Activated CD4-positive, alpha-beta T cell treated with anti-CD3 and anti-CD28 coated beads, Interleukin-2, amount 10 ng/mL, durations not matched to agents 24 days and 14 days (primary cell): ENCODE measurements at places on chromosomes 3 and 15. TPM values are rescaled to one million over a fixed set of nuclear protein-coding genes. Genes with fewer than 3 reads are reported as not detected.

The PIERCE2 gene
- 0.49 TPM in 1 of 2 replicates, not detected in the other for total RNA-seq

- DNase-seq = no peak
Observed at GRCh38 chr15:62483814-62484213, 318.7 kb upstream of the C2CD4B start.

- DNase-seq = no peak
Observed at GRCh38 chr3:111650378-111651275, 55.5 kb upstream of the ZBED2 start.

DNA sequence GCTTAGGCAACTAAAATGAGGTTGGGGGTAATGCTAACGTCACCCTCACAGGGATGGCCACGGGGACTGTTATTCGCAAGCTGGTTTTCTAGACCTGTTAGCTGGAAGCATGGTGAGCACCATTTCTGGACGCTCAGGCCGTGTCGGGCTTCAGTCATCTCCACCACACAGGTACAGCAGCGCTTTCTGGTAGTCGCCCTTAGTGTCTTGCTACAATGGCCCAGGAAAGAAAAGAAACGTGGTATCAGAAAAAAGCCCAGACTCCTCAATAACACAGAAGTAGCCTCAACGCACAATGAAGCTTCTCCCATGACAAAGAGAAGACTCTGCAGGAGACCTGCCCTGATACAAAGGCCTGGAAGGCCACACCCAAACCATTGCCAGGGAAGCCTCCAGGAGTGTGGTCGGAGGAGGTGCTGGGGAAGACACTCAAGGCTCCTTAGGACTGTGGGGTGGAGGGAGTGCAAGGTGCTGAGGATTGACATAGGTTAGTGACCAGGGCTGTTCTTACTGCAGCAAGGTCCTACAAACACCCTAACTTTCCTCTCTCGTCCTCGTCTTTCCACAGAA, 50.2 kb downstream of the ANXA2 start:
- no peak for DNase-seq

DNA sequence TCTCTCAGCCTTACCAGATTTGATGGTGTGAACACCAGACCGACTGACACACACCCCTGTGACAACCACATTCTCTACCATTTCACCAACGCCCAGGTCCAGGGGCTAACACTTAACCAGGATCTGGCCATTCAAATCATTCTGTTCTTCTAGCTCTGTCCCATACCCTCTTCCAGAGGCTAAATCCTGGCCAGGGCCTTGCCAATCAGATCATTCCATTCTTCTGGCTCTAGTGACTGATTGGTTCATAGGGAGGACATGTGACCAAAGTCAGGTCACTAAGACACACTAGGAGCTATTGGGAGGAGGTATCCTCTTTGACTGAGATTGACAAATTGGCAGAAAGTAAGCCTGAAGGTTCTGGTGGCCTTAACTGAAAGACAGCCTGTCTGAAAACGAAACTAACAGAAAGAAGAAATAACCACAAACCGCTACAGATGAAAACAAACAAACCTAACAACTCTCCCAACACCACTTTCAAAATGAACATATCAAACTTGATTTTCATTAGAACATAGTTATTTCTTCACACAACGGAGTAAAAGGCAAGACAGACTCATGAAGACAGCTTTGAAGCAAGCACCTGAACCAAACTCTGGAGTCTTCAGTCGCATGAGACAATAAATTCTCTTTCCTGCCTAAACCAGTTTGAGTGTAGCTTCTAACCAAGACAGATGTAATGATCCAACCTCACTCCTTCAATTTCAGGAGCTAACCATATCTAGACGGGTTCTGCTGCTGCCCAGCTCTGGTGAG, 68.5 kb downstream of the TRANK1 start:
- peak; percentile 83 for DNase-seq

The DPPA2 gene
- not detected in 2 replicates for total RNA-seq

The KCNMB3 gene
- 0.19 and 0.70 TPM in 2 replicates for total RNA-seq

- no peak for DNase-seq
Observed at GRCh38 chr3:56940976-56941375, 119.5 kb upstream of the SPATA12 start.

DNA sequence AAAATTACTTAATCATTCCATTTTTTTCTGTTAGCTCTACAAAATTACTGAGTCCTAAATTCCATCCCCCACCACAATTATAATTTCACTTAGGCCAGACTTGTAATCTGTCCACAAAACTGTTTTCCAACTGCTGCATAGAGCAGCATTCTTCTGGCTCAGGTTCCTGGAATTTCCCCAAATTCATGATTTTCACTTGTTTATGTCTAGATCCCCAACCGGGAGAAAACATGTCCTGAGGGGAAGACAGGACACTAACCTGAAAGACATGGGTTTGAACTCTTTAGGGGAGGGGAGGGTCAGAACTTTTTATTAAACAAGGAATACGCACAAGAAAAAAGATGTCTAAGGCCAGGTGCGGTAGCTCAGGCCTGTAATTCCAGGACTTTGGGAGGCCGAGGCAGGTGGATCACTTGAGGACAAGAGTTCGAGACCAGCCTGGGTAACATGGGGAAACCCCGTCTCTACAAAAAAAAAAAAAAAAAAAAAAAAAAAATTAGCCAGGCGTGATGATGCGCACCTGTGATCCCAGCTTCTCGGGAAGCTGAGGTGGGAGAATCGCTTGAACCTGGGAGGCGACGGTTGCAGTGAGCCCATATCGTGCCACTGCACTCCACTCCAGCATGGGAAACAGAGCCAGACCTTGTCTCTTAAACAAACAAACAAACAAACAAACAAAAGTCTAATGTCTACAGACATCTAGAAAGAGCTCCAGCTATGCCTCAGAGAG, 1.5 kb downstream of the ETFA start:
- DNase-seq = no peak

GRCh38 chr3:131326307-131326706, 55.3 kb upstream of the NUDT16 start:
- DNase-seq = no peak

DNA sequence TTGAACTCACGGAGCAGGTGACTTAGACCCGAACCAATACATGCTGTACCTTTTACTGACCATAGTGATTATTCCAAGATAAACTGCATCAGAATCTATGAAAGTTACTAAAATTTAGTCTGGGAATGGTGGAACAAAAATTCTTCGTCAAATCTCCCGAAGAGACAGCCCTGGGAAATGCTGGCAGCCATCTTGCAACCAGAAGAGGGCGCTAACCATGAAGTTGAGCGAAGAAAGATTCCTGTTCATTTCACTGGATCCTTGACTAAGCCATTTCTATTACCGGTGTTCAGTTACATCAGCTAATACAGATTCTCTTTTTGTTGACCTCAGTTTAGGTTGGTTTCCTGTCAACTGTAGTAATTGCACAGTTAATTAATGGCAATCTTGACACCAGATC, 199.6 kb downstream of the SLC9A9 start:
- DNase-seq = no peak

DNA sequence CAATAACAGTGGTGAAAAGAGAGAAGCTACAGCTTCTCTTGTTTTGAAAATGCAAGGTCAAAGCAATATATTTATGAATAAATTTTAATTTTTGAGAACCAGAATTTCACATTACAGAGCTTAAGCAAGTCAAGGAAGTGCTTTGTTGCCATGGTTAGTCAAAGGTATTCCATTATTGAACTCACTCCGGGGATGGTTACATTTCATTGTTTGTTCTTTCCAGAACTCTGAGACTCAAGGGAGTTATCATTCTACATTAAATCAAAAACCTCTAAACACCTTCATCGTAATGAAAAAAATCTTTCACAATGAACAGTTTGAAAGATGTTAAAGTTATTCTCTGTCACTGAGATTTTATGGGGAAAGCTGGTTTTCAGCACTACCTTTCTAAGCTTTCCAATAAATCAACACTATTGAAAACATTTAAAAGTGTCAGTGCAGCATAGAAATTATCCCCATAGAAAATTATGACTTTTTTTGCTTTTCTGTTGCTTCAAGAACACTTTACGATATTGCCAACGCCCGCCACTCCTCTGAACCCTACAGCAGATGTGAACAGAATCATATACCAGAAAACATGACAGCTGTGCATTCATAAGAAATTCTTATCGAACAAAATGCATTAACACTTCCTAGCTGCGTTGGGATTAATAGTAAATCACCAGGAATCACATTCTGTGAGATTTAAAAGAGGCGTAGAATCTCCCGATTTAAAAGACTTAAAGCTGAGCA, 83.0 kb downstream of the OTOL1 start:
- DNase-seq = no peak

DNA sequence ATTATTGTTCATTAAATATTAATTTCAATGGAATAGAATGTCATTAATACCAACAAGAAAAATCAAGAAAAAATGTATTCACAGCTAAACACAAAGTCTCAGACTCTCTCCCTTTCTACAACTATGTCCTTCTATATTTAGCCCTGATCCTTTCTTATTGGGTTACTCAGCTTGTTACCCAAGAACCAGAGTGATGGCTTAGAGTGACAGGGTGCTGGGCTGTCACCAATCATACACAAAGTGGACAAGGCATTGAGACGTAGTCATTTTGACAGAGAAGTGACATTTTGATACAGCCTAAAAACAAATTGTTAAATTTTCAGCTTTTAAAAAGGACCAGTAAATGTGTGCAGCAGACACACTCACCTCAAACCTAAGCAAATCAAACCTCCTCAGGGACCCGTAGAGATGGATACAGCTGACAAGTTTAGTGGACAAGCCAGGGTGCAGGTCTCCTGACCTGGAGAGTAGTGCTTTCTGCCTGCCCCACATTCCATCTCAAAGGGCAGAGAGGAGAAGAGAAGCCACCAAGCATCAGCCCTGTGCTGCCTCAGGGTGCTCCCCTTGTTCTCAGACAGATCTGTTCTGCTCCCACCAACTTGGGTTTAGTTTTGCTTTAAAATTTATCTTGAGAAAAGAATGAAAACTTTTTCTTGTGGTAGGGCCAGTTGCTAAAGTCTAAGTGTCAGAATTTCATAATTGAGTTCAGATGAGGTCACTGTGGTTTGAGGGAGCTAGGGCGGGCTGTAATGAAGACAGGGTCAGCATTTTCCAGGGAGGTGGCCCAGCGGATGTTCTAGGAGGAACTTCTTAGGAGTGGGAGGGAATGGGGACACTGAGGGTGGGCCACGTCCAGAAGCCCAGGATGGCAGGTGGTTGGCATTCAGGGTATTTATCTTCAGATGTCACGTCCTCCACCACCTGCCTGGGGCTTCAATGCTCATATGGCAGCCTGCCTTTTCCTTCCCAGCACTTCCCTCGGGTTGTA, 136.5 kb upstream of the TBL1XR1 start:
- no peak for DNase-seq

The SNTN gene
- not detected in 2 replicates for total RNA-seq

- DNase-seq = no peak
Observed at GRCh38 chr15:79535536-79535935, 103.4 kb downstream of the MINAR1 start.

DNA sequence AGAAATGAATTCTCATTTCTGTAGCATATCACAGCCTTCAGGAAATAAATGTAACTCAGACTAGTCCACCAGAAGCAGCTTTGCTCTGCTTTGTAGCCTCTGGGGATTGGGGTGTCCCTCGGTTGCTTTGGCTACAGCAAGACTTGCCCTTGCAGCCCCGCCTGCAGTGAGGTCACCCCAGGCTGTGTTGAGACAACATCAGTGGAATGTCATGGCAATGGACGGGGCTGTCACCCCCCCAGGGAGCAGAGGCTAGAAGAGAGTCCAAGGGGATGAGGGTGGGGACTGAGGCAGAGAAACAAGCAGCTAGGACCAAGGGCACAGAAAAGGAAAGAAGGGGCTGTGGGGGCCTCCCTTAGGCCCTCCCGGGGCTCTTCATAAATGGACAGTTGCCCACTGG, 854 bp downstream of the CLEC3B start:
- DNase-seq = no peak

The HTR3C gene
- total RNA-seq = not detected in 2 replicates

The WNT5A gene
- not detected in 2 replicates for total RNA-seq

GRCh38 chr3:25041871-25042584, 386.0 kb upstream of the RARB start:
- no peak for DNase-seq

GRCh38 chr15:69236505-69236904, 62.2 kb upstream of the PAQR5 start:
- no peak for DNase-seq

DNA sequence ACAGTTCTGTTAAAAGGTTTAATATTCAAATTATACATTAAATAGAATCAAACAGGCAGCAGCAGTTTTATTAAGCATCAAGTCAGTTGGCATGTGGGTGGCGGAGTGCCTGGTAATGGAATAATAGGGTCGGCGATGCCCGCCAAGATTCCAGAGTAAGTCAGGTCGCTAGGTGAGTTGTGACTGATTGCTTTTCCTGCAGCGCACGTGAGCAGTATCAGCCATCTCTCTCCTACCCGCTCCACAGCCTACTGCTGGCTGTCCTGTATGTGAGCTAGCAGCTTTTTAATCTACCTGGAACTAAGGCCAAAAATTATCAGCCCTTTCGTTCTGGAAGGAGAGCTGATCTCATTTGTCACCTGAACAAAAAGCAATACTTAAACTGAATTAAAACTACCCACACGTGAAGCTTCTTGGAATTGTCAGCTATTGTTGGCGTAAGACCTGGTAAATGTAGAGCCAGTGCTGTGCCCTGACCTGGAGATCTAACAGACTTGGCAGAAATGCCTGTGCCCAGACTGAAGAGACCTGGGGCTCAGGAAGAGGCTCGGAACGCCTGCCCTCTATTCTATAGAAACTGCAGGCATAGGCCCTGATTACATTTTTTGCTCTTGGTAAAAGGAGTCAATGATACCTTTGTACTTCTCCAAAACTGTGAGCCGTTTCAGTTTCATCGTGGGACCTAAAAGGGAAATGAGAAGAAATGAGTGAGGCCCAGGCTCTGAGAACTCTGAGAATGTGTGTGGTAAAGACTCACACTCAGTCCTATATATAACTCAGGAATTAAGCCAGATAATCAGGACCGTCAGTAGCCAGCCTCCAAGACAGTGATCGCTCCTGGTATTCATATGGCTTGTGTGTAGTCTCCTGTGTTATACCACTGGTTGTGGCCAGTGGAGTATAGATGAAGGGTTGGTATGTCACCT, 21.9 kb downstream of the IDH3A start:
- DNase-seq = peak; percentile 55

- DNase-seq = no peak
Observed at GRCh38 chr15:85154061-85154460, 172.4 kb downstream of the PDE8A start.

DNA sequence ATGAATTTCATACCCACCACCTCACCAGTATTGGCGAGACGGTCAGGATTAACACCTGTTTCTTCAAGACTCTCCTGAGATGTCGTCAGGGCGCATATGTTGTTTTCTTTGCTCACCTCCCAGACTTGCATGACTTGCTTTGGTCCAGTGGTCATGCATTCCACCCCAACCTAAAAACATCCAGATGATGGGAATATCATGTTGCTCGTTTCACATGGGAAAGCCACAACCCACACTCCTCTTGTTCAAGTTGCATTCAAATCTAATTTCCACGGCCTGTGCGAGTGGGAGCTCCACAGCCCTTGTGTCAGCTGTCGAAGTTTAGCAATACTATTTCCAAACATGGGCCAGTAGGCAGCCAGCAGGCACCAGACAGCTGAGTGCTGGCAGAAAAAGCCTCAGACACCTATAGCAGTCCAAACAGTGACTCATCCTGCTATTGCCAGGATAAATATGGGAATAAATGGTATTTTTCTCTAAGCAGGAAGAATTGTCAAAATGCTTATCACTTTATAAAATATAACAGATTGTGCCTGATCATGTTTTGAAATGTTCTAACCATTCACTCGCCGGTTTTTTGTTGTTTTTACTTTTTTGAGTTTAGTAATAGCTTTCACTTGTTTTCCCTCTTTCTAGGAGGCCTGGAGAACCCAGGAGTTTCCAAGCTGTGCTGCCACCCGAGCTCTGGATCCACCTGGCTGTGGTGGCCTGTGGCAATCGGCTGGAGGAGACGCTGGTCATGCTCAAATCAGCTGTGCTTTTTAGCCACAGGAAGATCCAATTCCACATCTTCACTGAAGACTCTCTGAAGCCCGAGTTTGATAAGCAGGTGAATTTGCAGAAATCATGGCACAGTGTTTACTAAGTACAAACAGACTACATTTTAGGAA, 20.1 kb downstream of the GXYLT2 start:
- no peak for DNase-seq
